ENCODE measurements at places on chromosomes 16 and 17.

- no peak for DNase-seq
Observed at GRCh38 chr17:7655541-7655840, 4.8 kb downstream of the ATP1B2 start.

DNA sequence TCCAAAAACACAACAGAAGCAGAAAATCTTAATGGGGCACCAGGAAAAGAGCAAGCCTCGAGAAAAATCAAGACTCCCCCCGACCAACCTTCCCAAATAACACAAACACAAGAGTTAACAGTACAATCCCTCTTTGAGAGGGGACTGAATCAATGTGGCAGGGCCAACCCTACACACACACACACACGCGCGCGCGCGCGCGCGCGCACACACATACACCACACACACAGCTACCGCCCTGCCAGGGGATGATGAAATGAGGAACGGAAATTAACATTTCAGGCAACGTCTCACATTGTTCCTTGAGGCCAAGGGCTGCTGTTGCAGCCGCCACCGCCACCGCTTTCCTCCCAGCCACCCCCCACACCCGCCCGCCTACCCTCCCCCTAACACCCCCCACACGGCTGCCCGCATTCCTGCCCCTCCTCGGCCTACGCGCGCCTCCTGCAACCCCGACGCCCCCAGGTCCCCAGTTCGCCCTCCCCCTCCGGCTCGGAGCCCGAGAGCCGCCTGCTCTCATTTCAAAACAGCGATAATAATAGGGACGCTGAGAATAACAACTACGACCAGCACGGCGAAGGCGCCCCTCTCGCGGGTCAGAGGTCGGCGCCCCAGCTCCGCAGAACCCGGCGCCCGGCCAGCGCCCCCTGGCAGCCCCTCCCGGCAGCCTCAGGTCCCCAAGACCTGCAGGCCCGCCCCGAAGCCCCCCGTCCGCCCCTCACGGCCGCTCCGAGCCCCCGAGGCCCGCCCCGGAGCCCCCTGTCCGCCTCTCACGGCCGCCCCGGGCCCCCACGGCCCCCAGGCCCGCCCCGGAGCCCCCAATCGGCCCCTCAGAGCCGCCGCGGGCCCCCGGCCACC, 1.1 kb downstream of the ANKRD11 start:
- peak; percentile 93 for DNase-seq

- no peak for DNase-seq
Observed at GRCh38 chr16:57132470-57132869, 40.1 kb downstream of the CPNE2 start.

DNA sequence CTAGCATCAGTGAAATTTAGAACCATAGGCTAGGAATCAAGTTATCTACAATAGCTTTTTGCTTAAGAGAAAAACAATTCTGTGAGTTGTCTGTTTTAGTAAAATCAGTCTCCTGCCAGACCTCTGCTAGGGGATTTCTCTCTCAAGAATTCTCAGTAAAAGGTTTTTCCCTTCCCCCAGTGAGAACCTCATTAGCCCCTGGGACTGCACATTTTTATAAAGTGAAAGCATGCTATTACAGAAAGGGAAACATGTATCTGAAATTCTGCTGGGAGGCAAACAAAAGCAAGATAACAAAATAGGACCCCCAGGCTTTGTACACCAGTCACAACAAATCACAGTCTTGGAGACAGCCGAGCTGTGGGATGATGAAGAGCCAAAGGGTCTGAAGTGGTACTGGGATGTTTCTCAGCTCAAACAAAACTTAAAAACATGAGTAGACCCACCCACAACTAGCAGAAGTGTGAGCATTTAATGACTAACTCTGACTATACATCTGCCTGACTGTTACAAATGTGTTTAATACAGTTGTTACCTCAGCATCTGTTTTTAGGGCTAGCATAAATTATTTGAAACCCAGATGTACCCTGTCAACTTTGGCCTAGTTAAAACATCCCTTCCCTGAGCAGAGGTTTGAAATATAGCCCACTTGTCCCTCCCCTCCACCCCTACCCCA, 20.0 kb upstream of the GLG1 start:
- no peak for DNase-seq

DNA sequence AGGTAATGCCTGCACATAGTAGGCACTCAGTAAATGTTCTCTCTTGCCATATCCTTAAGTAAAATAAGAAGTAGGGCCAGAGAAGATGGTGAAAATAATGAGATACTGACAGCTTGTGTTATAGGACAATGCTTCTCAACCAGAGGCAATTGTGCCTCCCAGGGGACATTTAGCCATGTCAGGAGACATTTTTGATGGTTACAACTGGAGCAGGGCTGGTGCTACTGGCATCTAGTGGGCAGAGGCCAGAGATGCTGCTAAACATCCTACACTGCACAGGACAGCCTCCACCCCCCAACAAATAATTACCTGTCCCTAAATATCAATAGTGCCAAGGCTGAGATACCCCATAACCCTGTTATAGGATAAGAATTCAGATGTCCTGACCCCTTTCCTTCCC, 1.7 kb downstream of the RAD51D start:
- peak; percentile 58 for DNase-seq

GRCh38 chr16:57480754-57481230, 5.5 kb downstream of the DOK4 start:
- DNase-seq, result no peak

GRCh38 chr17:48023400-48024148, 14.0 kb downstream of the COPZ2 start:
- DNase-seq, result peak; percentile 88

DNA sequence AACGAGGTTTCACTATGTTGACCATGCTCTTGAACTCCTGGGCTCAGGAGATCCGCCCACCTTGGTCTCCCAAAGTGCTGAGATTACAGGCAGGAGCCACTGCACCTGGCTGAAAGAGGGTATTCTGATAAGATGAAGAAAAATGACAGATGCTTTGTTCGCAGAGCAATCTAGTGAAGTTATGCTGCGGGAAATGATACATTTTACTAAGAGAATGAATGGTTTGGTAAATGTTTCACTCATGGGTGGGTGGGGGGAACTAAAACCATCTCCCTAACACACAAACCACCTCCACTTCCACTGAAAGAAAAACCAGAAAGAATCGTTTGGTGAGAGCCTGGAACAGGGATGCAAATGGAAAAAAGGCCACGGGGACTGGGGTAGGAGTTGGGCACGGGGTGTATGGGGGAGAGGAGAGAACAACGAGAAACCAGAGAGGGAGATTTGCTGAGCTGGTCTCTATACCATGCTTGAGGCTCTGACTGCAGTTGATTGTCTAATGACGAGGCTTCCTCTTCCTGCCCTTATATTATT, 19.0 kb upstream of the XYLT2 start:
- DNase-seq, result no peak

DNA sequence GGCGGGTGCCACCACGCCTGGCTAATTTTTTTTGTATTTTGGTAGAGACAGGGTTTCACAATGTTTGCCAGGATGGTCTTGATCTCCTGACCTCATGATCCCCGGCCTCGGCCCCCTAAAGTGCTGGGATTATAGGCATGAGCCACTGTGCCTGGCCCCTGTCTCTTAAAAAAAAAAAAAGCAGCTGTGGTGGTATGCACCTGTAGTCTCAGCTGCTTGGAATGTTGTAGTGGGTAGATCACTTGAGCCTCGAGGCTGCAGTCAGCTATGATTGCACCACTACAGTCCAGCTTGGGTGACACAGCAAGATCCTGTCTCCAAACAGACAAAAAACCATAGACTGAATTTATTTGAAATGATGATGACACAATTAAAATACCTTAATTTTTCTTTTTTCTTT, 24.3 kb downstream of the CDK12 start:
- no peak for DNase-seq

- no peak for DNase-seq
Observed at GRCh38 chr17:37090941-37091340, 142.2 kb downstream of the AATF start.

GRCh38 chr16:68244903-68245853, at the start of gene PLA2G15:
Gene PLA2G15 (plus strand): TSS chr16:68245373. CDS start chr16:68245427, 54 bp downstream.
- peak; percentile 87 for DNase-seq

GRCh38 chr16:55152875-55153390, 171.1 kb upstream of the IRX6 start:
- no peak for DNase-seq

- DNase-seq, result peak; percentile 89
Observed at GRCh38 chr17:15262291-15263205, 2.6 kb downstream of the PMP22 start.

- DNase-seq, result no peak
Observed at GRCh38 chr17:63558441-63558840, 8.2 kb downstream of the DCAF7 start.

- DNase-seq, result no peak
Observed at GRCh38 chr16:50740736-50741135, 1.1 kb upstream of the CYLD start.

GRCh38 chr16:19108409-19109287, 5.1 kb upstream of the ITPRIPL2 start:
- no peak for DNase-seq

DNA sequence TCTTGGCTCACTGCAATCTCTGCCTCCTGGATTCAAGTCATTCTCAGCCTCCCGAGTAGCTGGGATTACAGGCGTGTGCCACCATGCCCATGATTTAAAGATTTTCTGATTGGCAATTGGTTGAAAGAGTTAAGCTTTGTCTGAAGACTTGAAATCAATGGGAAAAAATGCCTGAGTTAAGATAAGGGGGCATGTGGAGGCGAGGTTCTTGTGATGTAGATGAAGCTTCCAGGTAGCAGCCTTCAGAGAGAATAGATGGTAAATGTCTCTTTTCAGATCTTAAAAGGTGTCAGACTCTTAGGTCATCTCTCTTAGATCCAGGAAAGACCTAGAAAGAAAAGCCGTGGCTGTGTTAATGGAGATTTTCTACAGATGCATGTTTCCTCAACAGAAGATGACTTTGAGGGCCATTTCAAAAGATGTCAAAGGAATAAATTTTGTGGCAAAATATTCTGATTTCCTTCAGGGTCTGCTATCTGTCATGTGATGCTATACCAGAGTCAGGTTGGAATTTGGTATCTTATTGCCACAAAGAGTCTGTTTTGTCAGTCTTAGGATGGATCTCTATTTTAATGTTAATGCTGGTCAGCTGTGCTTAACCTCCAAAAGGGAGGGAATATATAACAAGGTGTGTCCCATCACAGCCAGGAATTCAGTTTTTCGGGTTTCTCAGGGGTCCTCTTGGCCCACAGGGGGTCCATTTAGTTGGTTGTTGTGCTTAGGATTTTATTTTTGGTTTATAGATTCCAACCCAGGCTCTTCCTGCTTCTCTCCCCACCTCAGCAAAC, 58.3 kb upstream of the AKTIP start:
- no peak for DNase-seq

DNA sequence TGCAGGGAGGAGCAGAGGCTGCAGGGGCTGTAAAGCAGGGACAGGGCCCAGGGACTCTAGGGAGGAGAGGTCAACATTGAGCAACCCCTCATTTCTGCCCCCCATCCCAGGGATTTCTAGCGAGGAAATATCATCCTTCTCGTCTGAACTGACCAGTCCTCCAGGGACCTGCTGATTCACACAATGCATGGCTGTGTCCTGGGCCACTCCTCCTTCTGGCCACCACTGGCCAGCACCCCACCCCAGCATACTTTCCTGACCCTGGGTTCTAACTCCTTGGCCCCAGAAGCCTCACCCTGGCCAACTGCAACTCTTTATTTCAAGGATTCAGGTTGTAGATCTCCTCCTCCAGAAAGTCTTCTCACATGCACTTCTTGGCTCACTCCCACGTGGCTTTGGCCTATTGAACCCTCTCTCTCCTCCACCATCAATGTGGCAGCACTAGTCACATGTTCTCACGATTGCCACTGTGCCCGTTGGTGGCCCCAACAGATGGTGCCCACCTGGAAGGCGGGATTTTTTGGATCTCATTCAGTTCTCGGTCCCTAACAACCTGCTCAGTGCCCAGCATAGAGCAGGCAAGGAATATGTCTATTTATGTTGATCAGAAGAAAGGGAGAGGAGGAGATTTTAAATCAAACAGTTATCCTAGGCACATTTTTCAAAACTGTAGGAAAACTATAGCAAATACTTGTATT, 41.5 kb downstream of the CUEDC1 start:
- no peak for DNase-seq

DNA sequence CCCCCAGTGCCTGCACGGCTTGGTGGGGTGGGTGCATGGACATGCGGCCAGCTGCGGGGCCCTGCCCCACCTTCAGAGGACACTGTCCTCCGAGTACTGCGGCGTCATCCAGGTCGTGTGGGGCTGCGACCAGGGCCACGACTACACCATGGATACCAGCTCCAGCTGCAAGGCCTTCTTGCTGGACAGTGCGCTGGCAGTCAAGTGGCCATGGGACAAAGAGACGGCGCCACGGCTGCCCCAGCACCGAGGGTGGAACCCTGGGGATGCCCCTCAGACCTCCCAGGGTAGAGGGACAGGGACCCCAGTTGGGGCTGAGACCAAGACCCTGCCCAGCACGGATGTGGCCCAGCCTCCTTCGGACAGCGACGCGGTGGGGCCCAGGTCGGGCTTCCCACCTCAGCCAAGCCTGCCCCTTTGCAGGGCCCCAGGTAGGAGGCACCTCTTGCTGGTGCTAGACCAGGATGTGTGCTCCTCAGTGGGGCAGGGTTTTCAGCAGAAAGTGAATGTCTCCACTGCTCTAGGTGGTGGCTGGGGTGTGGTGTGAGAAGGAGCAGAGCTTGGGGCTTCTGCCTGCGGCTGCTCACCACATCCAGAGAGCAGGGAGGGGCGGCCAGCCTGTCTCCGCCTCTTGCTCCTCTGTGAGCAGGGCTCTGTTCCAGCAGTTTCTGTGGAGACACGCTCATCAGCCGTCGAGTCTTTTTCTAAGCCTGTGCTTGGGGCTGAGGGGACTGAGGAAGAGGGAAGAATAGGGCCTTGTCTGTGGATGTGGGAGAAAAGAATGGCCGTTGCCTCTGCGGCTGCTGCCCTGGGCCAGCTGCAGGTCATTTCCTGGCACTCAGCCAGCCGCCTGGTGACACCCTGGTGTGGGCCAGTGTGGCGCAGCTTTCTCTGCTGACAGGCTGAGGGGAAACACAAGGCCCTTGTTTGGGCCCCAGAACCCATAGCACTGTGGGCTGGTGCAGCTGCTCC, 2.2 kb downstream of the ZNF276 start:
- DNase-seq, result peak; percentile 70

DNA sequence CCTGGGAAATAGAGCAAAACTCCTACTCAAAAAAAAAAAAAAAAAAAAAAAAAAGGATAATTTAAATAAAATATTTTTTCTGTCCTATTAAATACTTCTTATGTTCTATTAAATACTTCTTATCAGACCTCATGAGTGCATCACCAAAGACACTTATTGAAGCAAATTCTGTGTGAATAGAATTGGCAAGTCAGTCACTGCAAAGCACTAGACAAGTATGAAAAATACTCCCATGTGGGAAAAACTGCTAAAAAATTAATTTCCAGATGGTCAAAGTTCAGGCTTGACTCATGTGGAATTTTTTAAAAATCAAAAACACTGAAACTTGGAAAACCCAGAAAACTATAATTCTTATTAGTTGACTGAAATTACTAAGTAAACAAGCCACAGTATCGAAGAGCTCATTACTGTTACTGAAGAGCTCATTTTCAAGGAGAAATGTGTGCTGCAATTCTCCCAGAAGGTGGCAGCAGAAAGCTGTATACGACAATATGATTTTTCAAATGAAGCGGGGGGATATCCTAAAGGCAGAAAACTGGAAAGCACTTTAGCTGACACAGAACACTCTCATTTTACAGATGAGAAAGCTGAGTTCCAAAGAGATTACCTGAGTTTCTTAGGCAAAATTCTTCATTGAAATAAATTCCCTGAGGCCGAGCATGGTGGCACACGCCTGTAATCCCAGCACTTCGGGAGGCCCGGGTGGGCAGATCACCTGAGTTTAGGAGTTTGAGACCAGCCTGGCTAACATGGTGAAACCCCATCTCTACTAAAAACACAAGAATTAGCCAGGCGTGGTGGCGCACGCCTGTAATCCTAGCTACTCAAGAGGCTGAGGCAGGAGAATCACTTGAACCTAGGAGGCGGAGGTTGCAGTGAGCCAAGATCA, 15.9 kb upstream of the FBXO47 start:
- DNase-seq, result peak; percentile 78

- DNase-seq, result no peak
Observed at GRCh38 chr16:27520982-27521673, 28.6 kb downstream of the GTF3C1 start.
